A549 treated with CpdA at 1 μM for 4 hours (cell line): ENCODE measurements at places on chromosomes 1 and 21. TPM values are rescaled to one million over a fixed set of nuclear protein-coding genes. Genes with fewer than 3 reads are reported as not detected.

LCE1A gene
- total RNA-seq, result not detected in 5 replicates

TMEM125 gene
- total RNA-seq, result not detected in 5 replicates

ANXA9 gene
- 0.70 to 1.3 TPM (median 0.83 TPM) in 5 replicates for total RNA-seq

RUNX3 gene
- total RNA-seq, result 5.5 to 7.3 TPM (median 6.2 TPM) in 5 replicates

CLDN17 gene
- total RNA-seq, result not detected in 5 replicates

STK40 gene
- total RNA-seq, result 8.6 to 13.0 TPM (median 10.5 TPM) in 5 replicates

SLFNL1 gene
- total RNA-seq, result 0.03 TPM in 1 of 5 replicates, not detected in the others

PRELP gene
- total RNA-seq, result 0.02 TPM in 1 of 5 replicates, not detected in the others

NIPAL3 gene
- total RNA-seq, result 5.8 to 8.6 TPM (median 7.1 TPM) in 5 replicates

TAL1 gene
- total RNA-seq, result not detected in 5 replicates

PADI1 gene
- 1.3 to 2.3 TPM (median 1.8 TPM) in 5 replicates for total RNA-seq

TRNP1 gene
- 124 to 207 TPM (median 187 TPM) in 5 replicates for total RNA-seq

HMGCL gene
- total RNA-seq, result 12.8 to 14.6 TPM (median 12.9 TPM) in 5 replicates

MRPS15 gene
- total RNA-seq, result 72.8 to 87.6 TPM (median 84.6 TPM) in 5 replicates

BRDT gene
- total RNA-seq, result not detected in 5 replicates

OPRD1 gene
- total RNA-seq, result 0.02 to 0.06 TPM (median 0.04 TPM) in 4 of 5 replicates, not detected in the other

KCNA3 gene
- total RNA-seq, result not detected in 5 replicates

SYT6 gene
- 0.66 to 0.90 TPM (median 0.72 TPM) in 5 replicates for total RNA-seq

CRYBG2 gene
- 1.6 to 2.3 TPM (median 1.7 TPM) in 5 replicates for total RNA-seq

LRP8 gene
- total RNA-seq, result 37.8 to 49.7 TPM (median 46.0 TPM) in 5 replicates

TSPEAR gene
- total RNA-seq, result 0.04 TPM in 1 of 5 replicates, not detected in the others

MMEL1 gene
- 0.11 to 0.35 TPM in 2 of 5 replicates, not detected in the others for total RNA-seq

CASQ2 gene
- not detected in 5 replicates for total RNA-seq

USH2A gene
- not detected in 5 replicates for total RNA-seq

PPOX gene
- total RNA-seq, result 12.9 to 16.4 TPM (median 14.2 TPM) in 5 replicates
